ENCODE measurements at places on chromosomes 6 and 20. TPM values are rescaled to one million over a fixed set of nuclear protein-coding genes. Genes with fewer than 3 reads are reported as not detected.

TSHZ2 gene
- total RNA-seq = 20.1 TPM

GRCh38 chr6:39754514-39755115 lies 29.4 kb upstream of the KIF6 start:
- peak; percentile 31 for DNase-seq
- H3K4me1 ChIP-seq = no peaks in the 10 kb centered on the region
- H3K27ac ChIP-seq = peak overlapping the region; percentile 65
- H3K27me3 ChIP-seq = no peaks in the 10 kb centered on the region

- H3K27me3 ChIP-seq = no peaks in the 10 kb centered on the region
- H3K27ac ChIP-seq = no peak overlapping the region
- no peaks in the 10 kb centered on the region for H3K36me3 ChIP-seq
- no peak overlapping the region for H3K4me3 ChIP-seq
- peaks cover 6% of the 10 kb centered on the region for H3K4me1 ChIP-seq
Measured at GRCh38 chr20:1844325-1845162, 50.7 kb upstream of the SIRPA start.

TPBG gene
- 7.3 TPM for total RNA-seq

DNA sequence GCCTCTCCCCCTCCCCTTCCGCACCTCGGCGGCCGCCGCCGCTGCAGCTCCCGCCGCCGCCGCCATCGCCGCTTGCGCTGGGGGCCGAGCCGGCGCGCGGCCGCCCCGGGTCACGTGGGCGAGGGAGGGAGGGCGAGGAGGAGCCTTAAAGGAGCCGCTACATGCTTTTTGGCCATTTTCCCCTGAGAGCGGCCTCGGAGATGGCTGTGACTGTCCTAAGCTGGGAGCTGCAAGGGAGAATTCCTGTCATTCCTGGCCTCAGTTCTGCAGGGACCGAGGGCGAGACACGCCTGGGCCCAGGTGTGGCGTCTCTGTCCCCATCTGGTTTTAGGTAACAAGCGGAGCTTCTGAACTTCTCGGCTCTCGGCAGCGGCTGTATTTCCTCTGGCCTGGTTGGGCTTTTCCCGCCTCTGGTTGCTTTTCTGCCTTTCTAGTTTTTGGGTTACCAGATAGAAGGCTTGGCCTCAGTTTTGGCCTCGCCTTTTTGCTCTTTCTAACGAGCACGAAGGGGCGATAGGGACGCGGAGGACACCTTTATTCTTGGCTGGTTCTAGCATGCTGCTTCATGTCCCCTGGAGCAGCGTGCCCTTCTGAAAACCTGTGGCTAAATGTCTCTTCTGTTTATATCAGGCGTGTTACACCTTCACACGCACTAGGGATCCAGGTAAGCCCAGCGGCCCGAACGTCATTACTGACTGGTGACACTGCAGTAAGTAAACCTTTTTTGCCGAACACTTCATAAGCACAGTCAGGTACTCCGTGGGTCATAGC lies at the start of gene EHMT2:
Gene EHMT2, minus strand, starts transcription at position 87 of the 771 bp plus-strand sequence. Its CDS starts 21 bp downstream, at position 66.
- H3K27ac ChIP-seq = peak within 1 kb of the TSS; percentile 89
- DNase-seq = peak; percentile 97
- peaks cover 60% of the 10 kb centered on the region for H3K4me1 ChIP-seq
- H3K27me3 ChIP-seq = no peaks in the 10 kb centered on the region

DNA sequence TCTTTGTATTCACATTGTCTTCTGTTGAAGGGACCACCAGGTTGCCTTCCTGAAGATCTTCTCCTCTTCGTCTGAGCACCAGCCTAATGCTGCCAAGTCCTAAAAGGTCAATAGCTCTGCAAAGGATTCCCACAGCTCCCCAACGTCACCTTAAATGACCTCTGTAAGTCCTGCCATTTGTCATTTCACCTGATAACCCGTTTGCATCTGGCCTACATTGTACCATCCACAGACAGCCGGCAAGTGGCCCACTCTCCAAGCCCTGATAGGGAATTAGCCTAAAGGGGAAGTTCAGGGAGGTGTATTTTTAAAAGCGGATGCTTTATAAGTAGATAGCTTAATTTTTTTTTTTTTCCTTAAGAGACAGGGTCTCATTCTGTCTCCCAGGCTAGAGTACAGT lies 127.8 kb downstream of the ZMYND8 start:
- no peaks in the 10 kb centered on the region for H3K4me1 ChIP-seq
- no peak for DNase-seq
- peaks cover 93% of the 10 kb centered on the region for H3K36me3 ChIP-seq
- H3K4me3 ChIP-seq = no peak overlapping the region
- no peak overlapping the region for H3K27ac ChIP-seq

DNA sequence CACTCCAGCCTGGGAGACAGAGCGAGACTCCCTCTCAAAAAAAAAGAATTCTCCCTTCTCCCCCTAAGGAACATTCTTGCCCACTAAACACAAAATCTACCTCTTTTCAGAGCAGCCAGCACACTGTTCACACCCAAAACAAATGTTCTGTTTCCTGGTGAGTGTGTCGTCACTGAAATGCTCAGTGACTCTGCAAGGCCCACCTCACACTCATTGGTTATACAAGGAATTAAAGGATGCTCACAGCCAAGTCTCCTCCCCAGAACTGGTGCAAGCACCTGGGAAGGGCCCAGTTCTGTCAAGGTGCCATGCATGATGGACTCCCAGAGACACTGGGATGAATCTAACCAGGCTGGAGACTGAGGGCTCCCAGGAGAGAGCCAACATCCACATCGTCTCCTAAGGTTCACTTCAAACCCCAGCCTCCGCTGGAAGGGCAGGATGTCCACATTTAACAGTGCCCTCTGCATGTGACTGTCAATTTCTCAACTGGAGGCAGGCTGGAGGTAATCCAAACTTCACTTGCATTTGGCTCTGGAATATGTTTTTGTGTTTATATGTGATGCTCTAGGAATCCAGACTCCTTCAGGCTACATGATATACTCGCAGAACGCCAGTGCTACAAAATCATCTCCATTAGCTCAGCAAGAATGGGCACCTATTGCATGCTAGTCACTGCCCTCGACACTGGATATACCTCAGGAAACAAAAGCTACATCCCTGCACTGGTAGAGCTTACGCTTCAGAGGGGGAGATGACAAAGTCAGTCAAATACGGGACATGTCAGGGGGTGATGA lies 7.1 kb downstream of the RRBP1 start:
- H3K4me1 ChIP-seq = peaks cover 80% of the 10 kb centered on the region
- H3K4me3 ChIP-seq = no peak overlapping the region
- no peak for DNase-seq
- no peaks in the 10 kb centered on the region for H3K27me3 ChIP-seq
- H3K27ac ChIP-seq = no peak overlapping the region
